ENCODE measurements at places on chromosomes 1 and 21.
A peak's percentile ranks its signal among the peaks of the same experiment; 100 is the strongest.

- no peak for DNase-seq
Observed at GRCh38 chr1:109805486-109806165, 41.9 kb upstream of the EPS8L3 start.

DNA sequence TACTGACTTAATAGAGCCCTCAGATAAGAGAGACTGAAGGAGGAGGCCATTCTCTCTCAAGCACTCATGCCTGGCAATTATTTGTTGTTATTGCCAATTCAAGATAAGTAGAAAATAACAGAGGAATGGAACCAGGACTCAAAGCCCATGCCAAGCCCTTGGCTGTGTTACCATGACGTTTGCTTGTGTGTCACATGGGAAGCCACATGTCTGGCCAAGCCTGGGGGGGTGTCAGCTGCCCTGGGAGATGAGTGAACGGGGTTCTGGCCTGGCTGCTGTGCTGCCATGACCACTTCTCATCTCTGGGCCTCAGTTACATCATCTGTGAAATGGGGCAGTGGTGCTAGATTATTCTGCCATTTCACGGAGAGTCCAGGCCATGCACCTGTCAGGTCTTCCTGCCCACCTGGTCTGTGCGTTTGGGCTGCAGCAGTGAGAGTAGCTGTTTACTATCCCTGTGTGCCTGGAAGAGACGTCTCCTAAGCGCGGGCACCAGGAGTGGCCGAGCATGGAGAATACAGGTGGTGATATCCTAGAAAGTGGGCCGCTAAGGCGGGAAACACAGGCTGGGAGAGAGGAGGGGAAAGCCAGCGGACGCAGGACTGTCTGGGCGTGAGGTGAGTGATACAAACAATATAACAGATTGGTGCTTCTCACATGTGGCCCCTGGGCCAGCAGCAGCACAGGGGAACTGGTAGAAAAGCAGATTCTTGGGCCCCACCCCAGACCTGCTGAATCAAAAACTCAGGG lies 67.8 kb downstream of the MAN1C1 start:
- DNase-seq: no peak

- no peak for DNase-seq
Observed at GRCh38 chr1:12171206-12172041, 4.6 kb downstream of the TNFRSF1B start.

- no peak for DNase-seq
Observed at GRCh38 chr1:18336801-18337200, 143.9 kb upstream of the KLHDC7A start.

DNA sequence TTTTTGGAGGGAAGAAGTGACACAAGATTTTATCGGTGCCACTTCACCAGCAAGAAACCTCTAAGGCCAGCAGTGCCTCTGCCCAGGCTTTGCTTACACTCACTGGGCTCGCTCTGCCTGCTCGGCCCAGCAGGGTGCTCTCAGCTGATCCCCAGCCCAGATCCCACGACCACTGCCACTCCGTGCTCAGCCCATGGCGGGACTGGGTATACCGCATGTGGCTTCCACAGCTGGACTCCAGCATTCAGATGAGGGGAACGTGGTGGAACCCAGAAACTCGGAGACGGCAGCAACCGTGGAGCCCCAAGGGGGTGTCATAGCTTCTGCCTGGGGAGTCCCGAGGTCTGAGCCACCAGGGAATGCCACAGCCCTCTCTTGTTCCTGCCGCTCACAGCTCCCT lies 12.9 kb downstream of the USP25 start:
- no peak for DNase-seq

DNA sequence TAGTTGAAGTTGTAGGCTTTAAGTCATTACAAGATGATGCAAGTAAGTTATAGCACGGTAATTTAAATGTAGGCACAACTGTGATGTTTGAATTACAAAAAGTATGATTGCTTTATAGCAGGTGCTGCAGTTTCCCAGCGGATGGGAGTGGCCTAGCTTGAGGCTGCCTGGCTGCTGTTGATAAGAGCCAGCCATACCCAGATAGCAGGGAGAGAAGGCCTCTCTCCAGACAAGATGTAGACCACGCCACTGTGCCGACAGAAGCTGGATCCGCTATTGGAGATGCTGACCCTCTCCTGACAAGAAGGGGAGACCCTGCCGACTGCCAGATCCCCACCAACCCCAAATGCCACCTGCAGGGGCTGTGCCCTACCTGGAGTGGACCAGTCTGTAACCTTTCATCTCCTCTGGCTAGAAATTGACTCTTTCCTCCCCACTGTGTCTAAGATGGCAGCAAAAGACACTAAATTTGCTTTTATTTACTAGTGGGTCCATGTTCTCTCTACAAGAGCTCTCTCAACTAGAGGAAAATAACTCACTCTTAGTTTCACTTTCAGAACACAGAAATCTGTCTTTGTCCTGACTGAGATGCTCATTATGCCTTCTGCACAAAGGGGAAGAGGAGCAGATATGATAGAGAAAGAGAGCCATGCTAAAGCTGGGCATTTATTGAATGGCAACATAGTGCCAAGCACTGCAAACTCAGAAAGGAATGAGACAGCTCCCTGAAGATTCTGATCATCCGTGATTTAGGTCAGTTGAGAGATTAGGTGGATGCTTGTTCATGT lies 127.9 kb downstream of the URB2 start:
- DNase-seq: no peak

DNA sequence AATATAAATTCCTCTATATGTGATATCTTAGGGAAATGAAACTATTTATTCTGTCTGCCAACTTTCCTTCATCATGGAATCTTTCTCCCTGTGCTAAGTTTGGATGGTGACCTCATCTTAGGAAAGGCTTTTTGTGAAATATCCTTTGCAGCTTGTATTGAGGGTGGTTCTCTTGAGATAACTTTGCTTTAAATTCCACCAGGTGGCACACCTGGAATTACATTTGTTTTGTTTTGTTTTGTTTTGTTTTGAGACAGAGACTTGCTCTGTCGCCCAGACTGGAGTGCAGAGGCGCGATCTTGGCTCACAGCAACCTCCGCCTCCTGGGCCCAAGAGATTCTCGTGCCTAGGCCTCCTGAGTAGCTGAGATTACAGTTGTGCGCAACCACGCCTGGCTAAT lies 7.6 kb upstream of the CD1A start:
- no peak for DNase-seq

DNA sequence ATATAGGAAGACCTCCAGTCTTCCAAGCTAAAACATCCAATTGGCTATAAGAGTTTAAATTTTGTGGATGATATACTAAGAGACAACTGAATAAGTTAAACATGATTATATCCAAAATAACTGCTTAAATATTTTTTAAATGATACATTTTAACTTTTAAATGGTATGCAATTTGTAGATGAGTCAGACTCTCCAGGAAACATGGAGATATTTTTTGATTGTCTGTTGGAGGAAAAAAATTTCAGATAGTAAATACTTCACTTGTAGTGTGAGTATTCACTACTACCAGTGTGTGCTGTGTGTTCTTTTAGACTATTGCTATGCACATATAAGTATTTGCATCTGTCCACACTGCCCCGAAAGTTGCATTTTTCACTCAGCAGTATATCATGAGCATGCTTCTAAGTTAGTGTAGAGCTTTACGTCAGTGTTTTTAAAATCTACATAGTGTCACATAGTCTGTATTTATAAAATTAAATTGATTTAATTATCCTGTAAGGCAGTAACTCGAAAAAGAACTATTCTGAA lies 91.1 kb downstream of the USP25 start:
- no peak for DNase-seq

- no peak for DNase-seq
Observed at GRCh38 chr1:107879927-107880326, 85.1 kb downstream of the VAV3 start.

DNA sequence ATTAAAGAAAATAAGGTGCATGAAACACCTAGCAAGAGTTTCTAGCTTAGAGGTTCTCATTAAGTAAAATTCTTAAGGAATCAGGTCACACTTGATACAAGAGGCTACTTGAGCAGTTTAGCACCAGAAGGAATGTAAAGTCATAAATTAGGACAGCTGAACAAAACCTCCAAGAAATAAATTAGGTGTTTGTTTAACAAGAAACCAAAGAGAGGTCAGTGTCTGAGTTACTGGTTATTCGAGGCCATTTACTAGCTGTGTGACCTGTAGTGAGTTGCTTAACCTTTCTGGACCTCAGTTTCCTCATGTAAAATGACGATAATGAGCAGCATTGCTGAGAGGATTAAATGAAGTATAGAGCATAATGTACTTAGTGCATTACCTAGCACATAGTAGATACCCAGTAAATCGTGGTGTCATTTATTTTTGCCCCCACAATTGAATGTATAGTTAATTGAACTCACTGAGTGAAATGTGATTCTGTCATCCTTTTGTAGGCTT lies 908 bp upstream of the ELK4 start:
- no peak for DNase-seq

DNA sequence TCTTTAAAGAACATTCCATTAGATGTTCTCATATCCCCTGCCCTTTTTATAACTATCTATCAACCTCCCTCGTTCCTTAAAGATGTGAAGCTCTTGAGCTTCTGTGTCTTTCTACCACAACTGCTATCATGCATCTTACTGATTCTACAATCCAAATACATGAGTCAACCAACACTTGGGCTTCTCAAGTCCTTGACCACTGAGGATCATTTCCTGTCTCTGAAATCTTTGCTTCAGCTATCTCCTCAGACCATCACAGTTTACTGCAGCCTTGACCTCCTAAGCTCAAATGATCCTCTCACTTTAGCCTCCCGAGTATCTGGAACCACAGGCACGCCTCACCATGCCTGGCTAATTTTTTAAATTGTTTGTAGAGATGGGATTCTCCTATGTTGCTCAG lies 75.2 kb downstream of the FMO4 start:
- no peak for DNase-seq

DNA sequence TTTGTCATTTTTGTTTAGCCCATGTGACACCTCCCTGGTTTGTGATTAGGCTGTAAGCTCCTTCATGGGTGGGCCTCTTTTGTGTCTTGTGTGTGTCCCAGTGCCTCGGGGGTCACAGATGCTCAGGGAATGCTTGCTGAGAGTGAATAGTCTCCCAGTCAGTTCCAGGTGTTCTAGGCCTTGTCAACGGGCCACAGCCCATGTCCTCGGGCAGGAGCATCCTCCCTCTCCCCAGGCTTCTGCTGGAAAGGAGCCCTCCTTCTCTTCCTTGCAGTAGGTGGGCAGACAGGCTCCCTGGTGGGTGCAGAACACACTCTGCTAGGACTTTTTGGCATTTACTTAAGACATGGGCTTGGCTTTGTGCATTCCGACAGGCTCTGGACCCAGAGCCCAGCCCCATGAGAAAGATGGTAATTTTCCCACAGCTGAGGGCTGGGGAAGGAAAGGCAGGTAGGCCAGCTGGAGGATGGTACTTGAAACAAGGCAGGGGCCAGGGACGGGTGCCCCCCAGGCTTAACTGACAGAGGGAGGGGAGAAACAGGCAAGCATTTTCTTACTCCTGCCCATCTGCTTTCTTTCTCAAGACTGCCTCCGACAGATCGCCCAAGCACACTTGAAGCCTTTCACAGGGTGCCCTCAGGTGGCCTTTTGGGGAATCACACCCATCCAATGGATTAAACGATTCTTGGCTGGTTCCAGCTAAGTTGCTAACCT lies 7.1 kb upstream of the CPLANE2 start:
- DNase-seq: no peak

DNA sequence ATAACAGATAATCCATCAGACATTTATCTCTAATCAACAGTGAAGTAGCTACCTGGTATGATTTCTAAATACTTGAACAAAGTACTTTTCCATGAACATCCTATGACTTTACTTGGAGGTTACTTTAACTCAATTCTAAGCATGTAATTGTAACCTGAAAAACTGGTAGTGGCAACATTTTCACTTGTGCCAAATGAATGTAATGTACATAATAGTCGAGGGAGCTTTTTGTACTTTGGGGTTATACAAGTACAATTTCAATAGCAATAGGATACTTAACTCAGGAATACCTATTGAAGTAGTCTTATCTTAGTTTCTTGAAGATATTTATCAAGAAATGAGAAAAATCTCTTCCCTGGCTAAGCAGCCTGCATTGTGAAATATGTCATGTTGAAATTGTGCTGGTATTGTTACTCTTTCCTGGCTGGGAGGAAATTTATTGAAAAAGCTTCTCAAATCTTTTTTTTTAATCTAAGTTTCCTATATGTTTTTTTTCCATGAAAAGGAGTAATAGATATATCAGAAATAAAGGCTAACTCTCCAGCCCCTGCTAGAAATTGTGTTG lies 33.7 kb upstream of the CACYBP start:
- DNase-seq: no peak

DNA sequence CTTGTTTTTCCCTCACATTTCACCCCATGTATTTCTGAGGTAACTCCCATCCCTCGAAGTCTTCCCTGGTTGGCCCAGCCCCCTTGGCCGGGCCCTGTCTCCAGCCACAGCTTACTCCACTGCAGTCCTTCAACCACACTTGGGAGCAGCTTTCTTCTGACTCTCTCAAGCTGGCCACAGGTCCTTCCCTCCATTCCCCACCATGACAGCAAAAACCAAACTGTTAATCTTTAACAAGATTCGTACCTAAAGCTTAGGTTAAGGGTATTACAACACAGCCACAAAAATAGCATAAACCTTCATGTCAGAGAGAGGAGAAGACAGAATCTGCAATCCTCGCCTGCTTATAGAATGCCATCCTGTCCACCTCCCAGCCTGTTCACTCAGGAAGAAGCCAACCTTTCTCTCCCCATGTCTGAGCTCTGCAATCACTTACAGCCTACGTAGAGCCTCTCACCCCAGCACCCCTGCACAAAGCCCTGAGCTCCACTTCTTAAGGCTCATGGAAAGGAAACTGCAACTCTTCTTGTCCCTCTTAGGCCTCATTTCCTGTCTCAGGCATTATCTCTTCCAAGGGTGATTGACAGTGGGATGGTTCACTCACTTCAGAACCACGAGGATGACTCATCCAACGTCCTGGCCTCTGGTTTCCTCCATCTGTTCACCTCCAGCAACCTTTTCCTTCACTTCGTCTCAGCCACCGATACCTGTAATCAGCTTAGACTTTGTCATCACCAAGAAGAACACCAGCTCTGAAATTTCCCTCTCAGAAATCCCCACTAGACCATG lies 72.8 kb downstream of the CD2 start:
- peak; percentile 63 for DNase-seq

- DNase-seq: no peak
Observed at GRCh38 chr1:228073061-228073856, 9.2 kb upstream of the ARF1 start.
